Stimulated activated CD8-positive, alpha-beta memory T cell treated with anti-CD3 and anti-CD28 coated beads, Interleukin-7, amount 100 ng/mL, for 1 hour (primary cell): ENCODE measurements at places on chromosomes 4 and X.
A peak's percentile ranks its signal among the peaks of the same experiment; 100 is the strongest.

DNA sequence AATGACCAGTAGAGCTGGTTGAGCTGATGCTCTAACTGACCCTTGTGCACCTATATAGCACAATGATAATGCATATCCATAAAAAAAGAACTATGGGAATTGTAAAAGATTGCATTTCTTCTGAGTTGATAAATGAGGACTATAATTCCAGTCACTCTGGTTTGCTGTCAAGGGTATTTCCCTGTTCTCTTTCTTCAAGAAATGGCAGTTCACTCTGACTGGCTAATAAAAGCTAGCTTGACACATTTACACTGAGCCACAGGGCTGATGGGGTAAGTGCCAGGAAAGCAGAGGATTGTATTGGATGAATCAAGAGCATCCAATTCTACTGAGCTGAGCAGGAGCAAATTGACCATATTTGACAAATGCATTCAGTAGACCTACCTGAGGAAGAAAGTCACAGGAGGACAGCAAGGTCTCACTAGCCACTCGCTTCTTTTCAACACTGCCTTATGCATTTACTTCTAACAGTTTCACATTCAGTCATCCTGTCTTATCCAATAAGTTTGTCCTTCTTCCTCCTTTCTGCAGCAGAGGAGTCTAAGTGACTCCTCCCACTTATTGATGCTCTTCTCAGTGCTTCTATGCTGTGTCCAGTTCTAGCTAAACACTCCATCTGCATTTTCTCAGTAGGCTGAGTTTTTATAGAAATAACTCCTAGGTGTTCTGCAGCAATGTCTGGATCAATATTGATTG lies 43.0 kb downstream of the RBMX2 start:
- DNase-seq, result no peak

DNA sequence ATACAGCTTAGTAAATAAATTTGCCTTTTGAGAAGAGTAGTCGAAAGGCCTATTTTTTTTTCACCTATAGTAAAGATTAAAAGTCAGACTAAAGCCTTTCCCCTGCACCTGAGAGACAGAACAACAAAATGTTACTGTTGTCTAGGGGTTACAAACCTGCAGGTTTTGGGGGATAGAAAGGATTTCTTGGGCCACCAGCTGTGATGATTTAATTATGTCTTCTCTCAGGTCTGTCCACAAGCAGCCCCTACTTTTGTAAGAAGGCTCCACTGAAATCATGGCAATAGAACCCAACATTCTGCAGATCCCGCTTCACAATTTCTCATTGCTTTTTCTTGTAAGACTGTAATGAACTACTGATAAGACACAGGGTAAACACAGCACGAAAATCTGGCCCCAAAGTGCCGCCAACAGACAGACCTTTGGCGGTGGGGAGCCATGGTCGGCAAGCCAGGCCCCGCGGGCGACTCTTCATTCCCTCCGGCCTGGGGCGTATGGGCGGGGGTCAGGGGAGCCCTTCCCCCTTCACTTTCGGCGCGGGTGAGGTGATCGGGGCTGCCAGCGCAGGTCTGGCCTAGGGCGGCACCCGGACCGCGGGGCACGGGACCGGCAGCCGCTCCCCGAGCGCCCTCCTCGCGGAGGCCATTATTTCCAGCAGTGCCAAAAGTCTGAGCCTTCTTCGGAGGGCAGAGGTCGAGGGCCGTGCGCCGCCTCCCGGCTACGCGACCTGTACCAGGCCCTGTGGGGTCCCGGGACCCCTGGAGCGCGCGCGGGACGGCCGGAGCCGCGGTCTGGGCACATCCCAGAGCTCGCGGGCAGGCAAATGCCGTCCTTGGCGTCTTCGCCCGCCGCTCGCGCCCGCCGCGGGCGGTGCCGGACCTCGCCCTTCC lies 812 bp upstream of the KDM6A start:
- no peak for DNase-seq

- peak; percentile 74 for DNase-seq
These were observed 5.1 kb downstream of the RTL5 start for GRCh38 chrX:72126539-72127140.

- DNase-seq, result no peak
These were observed 10.1 kb downstream of the SHOX start for GRCh38 chrX:640641-641040.

DNA sequence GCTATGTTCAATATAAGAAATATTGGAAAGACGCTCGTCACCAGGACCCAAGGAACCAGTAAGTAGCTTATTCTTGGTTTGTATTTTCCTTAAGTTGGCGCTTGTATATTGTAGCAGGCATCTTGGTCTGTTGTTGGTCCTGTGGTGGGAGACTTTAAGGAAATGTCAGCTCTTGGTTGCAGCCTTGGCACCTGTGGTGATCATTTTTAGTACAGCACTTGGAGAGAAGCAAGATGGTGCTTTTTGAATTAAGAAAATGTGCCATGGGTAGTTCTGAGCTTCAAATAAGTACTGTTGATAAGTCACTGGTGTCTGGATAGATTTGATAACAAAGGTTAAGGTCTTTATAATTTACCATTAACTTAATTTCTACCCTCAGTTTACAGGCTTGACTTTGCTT lies 1.1 kb downstream of the RPS3A start:
- DNase-seq, result no peak

- DNase-seq, result no peak
These were observed 37.8 kb downstream of the CNKSR2 start for GRCh38 chrX:21412029-21412428.

- DNase-seq, result no peak
These were observed 29.4 kb upstream of the KIAA0232 start for GRCh38 chr4:6753103-6753560.
